Purkinje cell (primary cell): ENCODE measurements at places on chromosomes 4 and X. TPM values are rescaled to one million over a fixed set of nuclear protein-coding genes. Genes with fewer than 3 reads are reported as not detected.

The IL1RAPL1 gene
- polyA plus RNA-seq: 26.5 and 27.3 TPM in 2 replicates

The XPNPEP2 gene
- polyA plus RNA-seq: not detected in 2 replicates

The BMPR1B gene
- polyA plus RNA-seq: 29.6 and 34.4 TPM in 2 replicates

The PDLIM3 gene
- polyA plus RNA-seq: 21.9 and 24.5 TPM in 2 replicates

The STATH gene
- polyA plus RNA-seq: not detected in 2 replicates

The CYTL1 gene
- polyA plus RNA-seq: not detected in 2 replicates

The TRPC5OS gene
- polyA plus RNA-seq: not detected in 2 replicates
